ENCODE measurements at places on chromosomes 6 and 20.
A peak's percentile ranks its signal among the peaks of the same experiment; 100 is the strongest.

DNA sequence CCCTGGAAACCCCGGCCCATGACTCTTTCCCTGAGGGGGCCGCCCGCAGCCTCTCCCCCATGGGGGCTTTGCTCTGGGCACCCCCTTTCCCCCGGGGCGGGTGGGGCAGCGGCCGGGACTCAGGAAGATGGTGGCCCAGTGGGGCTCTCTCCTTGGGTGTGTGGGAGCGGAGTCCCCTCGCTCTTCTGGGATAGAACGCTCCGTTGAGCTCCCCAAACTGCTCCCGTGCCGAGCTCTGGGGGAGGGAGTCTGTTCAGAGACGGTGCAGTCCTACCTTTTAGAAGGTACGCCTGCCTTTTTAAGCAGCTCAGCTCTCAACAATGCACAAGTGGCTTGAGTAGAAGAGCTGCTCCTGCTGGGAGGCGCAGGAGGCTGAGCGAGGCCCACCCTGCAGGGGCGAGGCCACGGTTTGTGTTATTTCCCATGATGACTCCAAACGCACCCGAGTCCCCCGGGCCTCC is 21.7 kb upstream of the BHLHE23 start:
- no peak for DNase-seq

- DNase-seq: no peak
Observed at GRCh38 chr6:35209622-35210247, 4.0 kb upstream of the SCUBE3 start.

DNA sequence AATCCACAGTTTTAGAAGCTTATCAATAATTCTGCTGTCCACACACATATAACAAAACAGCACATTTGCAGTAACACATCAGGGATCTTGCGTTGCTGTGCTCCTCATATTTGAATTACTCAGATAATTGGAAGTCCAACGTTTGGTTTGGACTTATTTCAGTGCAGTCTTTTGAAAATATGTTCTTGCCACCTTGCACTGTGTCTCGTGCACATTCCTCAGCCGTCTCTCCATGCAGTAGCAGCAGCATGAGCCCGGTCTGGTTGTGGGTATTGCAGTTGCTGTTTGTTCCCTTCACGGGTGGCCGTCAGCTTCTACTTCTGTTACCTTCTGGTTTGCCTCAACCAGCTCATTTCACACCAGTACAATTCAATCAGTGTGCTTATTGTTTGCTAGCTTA is 215.5 kb downstream of the SLC24A3 start:
- DNase-seq: no peak

DNA sequence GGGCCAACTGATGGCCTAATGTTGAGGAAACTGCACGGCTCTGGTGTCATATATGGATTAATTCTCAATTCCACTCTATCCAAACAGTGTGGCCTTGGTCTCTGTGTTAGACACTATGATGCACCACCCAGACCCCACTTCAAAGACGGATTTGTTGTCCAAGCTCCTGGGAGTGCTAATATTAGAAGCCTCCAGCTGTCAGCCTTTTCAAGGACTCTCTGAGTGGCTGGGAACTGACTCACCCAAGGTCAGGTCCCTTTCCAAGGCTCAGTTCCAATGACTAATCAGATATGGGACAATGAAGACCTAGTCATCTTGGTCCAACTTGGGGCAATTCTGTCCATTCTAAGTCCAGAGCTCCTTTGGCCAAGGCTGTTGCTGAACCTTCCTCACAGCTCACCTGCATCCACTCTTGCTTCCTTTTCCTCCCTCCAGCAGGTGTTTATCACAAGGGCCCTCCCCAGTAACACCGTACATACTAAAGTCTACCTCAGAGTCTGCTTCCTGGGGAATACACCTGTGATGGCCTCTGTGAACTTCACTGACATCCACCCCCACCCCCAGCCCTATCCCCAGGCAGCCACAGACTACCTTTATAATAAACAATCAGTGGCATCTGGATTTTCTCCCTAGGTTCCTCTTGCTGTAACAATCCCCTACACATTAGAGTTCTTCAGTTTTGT is 7.2 kb upstream of the IL20RA start:
- no peak for DNase-seq

DNA sequence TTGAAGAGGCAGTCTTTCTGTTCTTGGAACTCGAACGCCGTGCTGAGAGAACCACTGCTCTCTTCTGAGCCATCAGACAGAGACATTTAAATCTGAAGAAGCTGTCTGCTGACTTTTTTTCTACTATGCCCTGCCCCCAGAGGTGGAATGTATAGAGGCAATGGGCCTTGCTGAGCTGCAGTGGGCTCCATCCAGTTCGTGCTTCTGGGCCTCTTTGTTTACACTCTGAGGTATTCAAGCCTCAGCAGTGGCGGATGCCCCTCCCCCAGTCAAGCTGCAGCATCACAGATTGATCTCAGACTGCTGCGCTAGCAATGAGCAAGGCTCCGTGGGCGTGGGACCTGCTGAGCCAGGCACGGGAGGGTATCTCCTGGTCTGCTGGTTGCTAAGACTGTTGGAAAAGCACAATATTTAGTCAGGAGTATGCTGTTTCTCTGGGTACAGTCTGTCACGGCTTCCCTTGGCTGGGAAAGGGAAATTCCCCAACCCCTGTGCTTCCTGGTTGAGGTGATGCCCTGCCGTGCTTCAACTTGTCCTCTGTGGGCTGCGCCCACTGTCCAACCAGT is 526.8 kb downstream of the CD109 start:
- DNase-seq: no peak

DNA sequence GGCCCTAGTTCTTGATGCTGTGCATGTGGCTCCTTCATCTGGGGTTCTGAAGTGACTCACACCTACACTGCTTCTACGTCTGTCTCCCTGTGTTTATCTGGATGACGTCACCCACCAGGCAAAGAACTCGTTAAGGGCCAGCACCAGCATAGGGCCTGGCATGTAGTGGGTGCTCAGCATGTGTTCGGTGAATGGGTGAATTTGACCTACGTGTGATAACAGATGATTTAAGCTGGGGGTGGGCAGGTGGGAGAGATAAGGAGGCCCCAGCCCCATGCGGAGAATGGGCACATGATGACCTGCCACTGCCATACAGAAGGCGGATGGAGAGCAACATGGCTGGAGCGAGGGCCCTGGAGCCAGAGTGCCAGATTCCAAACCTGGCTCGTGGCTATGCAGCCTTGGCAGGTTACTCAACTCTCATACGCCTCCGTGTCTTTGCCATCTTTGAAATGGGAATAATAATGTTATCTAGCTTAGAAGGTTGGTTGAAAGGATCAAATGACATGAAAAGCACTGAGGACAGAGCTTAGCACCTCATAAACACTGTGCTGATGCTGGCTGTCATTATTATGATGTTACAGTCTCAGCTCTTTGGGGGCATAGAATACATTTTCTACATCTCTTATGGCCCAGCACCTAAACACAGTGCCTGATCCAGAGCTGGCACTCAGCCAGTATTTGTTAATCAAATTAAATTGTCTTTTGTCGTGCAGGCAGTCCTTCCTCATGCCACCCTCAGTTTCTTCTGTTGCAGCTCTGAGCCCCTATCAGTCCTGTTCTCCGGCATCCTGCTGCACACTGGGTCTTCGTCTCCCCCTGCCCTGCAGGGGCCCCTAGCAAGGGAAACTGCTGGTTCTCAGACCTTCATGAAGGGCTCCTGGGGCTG is 39.6 kb downstream of the VEGFA start:
- no peak for DNase-seq

DNA sequence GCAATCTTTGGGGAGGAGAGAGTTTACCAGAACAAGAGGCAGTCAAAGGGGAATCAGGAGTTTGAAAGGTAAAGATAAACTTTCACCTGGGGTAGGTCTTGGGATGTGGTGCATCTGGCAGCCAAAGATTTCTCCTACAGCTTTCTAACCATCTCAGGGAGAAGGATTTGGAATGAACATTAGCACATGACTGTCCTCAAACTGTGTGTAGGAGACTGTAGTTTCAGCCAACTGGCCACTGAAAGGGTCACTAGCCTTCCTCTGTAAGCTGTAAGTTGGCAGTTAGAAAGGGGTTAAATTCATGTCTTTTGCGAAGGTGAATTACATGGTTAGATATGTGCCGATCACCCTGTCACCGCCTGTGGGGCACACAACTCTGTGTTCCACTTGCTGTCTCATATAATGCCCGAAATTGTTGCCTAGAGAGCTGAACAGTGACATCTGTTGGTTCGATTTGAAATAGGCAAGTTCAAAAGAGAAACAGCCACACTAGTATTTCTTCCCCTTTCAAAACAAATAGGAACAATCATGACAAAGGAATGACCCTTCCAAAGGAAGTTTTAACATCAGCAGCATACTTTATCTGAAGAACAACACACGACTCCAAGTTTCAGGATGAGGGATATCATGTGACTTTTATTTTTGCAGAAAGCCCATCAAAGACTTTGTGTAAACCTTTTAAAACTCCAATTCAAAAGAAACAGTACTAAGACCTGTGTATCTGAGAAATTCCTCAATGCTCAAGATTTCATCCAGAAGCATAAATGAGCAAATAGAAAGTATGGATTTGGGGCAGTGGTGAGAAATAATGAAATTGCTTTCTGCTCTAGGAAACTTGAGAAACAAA is 1.1 kb upstream of the OPN5 start:
- DNase-seq: peak; percentile 8

DNA sequence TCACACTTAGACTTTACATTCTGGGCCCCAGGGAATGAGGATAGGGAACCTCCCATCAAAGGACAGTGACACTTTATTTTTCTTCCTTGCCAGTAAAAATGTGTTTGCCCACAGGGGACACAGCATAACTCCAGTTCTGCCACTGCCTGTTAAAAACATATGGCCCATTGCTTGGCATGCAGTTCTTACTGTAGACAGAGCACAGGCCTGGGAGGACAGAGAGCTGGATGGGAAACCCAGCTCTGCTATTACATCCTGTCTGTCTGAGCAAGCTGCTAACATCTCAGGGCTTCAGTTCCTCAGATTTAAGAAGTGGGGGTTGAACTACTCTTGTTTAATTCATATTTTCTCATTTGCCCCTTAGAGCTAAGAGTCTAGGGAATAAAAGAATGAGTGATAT is 120.2 kb downstream of the AKAP7 start:
- no peak for DNase-seq

DNA sequence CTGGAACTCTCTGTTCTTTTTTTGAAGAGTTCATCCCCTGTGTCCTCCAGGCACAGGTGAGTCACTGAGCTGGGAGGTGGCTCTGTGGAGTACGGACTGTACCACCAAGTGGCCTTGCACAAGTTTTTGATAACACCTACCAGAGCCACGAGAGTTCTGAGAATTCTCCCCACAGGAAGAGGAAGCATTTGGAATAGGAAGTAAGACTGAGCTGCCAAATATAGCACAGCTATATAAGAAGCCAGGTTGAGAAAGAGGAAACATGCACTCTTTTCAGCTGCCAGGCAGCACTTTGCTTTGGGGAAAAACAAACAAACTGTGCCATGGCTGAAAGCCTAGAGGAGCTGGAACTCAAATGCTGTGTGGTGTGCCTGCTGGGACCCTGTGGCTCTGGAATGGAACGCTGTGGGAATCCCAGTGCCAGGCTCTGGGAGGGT is 70.8 kb upstream of the RIPOR2 start:
- no peak for DNase-seq

DNA sequence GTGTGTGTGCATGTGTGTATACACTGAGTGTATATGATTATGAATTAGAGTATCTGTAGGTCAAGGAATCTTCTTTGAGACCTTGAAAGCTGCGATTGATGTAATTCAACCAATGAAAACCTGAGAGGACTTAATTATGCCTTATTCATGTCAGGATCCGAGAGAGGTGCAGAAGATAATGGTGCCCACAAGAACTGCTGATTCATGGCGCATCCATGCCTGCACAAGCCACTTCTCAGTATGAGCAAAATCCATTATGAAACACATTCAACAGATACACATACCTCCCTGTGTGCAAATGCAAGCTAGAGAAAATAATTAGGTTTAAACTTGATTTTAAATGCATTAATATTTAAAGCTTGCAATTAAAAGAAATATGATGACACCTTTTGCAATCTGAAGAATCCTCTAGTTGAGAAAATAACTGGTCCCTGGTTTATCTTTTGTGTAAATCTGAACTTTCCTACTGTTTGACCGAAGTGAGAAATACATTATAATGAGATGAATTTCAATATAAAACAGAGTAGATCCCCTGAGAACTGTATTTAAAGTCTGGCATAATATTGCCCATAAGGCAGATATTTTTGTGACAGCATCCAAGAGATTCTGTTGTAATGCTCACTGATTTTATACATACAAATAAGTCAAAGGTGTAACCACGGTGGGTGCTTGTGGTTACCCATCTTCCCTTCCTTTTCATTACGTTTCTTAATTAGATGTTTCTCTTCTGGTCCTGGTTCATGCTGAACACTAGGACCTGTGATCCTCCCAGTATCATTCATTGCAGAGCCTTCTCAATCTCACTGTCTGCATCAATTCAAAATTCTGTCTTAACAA is 45.6 kb downstream of the LY86 start:
- no peak for DNase-seq

DNA sequence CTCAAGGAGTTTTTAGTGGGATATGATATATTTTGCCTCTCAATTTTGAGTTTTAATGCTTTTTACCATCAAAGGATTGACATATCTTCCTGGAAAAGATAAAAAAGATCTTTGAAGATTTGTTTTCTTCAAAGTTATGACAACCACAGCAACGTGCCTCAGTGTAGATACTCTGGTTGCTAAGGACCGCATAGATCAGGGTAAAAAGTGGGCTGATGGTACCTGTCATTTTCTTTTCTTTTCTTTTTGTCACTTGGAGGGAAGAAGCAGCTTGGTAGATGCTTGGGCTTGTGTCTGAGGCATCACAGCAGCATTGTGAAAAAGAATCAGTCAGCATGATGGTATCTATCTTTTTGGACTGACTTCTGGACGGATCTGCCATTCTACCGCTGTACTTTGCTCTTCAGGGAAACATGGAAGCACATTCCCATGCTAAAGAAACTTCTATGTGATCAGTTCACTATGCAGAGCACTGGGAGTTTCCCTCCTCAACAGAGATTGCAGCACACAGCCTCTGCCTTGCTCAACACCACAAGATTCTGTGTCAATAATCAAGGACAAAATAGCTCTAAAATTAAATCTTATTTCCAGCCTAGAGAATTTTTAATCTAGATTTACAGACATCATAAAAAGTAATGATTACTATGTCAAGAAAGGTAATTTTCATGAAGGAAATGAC is 54.8 kb upstream of the SGK1 start:
- DNase-seq: peak; percentile 13

DNA sequence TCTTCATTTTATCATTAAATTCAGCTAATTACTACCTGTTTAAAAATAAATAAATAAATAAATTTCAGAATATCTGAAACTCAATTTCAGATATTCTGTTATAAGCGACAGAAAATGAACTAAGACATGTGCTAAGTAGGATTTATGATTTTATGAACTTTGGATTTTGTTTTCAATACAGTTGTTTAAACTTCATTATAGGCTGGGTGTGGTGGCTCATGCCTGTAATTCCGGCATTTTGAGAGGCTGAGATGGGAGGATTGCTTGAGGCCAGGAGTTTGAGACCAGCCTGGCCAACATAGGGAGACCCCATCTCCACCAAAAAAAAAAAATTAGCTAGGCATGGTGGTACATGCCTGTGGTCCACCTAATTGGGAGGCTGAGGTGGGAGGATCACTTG is 36.0 kb downstream of the AFG1L start:
- DNase-seq: no peak

All from fibroblast of skin of left biceps (primary cell).